ENCODE measurements at places on chromosomes 1 and 21.
A peak's percentile ranks its signal among the peaks of the same experiment; 100 is the strongest.

- DNase-seq, result no peak
Measured at GRCh38 chr1:62373221-62373620, 54.0 kb upstream of the KANK4 start.

GRCh38 chr21:39110431-39110830, 72.8 kb downstream of the PSMG1 start:
- DNase-seq, result no peak

- no peak for DNase-seq
Measured at GRCh38 chr1:56866656-56867055, 12.1 kb downstream of the C8A start.

DNA sequence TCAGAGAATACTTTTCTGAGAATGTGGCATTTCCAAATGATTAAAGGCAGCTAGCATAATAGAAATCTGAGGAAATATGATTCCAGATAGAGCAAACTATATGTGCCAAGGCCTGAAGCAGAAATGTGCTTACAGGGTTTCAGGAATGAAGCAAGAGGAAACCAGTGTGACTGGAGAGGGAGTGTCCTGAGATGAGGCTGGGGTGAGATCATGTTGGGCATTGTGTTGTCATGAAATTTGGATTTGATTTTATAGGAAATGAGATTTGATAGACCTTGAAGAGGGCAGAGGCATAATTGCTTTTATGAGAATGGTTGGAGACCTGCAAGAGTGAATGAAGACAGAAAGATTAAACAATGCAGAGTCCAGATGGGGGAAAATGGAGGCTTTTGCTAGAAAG, 338.1 kb upstream of the SNX7 start:
- DNase-seq, result no peak

DNA sequence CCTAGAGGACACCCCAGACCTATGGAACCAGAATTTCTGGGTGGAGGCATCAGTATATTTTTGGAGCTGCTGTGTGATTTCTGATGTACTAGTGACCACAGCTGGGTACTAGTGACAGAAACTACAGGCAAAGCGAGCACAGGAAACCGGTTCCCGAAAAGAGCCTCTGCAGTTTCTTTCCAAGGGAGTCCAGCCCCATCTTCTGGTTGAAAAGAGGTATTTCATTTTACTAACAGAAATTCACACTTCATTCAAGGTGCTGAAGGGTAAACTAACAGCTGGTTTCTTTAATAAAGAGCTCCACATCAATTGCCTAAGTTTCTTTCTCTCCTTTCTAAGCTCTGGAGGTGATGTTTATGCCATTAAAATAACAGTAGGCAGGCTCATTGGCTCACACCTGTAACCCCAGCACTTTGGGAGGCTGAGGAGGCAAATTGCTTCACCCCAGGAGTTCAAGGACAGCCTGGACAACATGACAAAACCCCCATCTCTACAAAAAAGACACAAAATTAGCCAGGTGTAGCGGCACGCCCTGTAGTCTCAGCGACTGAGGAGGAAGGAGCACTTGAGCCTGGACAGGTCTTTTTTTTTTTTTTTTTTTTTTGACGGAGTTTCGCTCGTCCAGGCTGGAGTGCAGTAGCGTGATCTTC, 22.0 kb downstream of the THAP3 start:
- DNase-seq, result no peak

DNA sequence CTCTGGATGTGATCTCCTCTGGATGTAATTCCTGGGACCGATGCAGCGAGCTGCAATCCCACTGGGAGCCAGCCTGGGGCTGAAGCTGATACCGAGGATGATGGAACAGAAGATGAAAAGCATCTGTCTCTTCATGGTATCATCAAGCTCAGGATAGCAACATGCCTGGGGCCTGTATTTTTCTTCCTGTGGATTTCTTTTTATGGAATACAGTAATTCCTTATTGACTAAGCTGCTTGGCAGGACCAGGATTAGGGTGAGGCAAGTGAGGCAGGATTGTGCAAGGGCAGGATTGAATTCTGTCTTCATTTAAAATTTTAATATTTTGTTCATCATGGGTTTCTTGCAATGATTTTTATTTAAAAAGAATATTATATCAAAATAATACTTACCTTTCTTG, 86.6 kb downstream of the SLC25A24 start:
- no peak for DNase-seq

- DNase-seq, result no peak
Measured at GRCh38 chr1:43314233-43314632, 13.5 kb downstream of the TIE1 start.

DNA sequence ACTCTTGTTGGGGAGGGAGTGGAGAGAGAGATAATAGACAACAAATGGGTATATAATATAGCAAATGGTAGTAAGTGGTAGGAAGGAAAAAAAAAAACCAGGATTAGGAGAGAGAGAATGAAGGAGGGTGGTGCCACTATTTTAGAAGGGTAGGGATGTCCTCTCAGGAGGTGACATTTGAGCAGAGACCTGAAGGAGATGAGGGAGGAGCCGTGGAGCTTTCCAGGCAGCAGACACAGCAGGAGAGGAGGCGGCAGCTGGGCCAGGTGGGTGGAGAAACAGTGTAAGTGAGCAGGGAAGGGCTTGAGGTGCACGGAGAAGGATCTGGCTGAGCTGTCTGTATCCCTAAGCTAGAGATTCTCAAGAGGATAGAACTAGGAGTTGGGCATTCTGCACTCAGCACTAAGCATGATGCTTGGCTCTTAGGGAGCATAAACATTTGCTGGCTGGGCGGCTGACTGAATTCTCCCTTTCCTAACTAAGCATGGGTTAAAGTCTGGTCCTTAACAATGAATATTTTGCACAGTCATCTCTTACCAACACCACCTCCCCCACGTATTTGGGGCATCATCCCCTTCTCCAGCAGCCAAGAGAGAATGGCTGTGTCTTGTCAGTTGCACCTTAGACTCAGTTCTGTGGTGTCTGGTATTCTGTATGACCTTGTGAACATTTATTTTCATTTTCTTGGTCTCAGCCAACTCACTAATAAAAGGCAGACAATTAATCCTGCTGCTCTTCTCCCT, 27.6 kb upstream of the SARS1 start:
- DNase-seq, result no peak

GRCh38 chr1:151510957-151511635, at the start of gene CGN:
TSS of gene CGN (plus strand) at chr1:151511387. CDS start at chr1:151518520, 7,133 bp downstream.
- DNase-seq, result peak; percentile 31

DNA sequence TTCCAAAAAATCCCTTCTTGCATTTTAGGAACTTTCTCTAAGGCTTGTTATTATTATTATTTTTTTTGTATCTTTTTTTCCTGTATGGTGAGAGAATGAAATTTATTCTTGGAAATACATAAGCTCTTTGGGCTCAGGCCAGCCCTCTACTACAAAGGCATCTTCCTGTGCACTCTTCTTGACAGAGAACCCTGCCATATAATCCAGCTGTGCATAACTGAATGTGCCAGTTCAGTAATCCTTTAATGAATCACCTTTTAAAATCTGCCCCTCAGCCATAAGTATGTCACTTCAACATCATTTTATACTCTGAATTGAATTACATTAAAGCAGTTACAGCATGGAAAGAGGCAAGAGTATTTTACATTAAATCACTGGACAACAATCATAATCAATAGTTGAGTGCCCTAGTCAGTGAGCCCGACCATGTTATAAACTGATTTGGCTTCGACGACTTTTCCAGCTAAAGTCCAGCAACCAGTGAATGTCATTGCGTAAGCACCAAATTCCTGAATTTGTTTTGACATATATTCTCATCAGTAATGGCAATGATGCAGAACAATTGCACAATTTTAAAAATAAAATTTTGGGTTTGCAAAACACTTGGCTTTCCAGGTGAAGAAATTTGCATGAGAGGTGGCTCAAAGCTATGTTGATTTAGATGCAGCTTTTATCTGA, 59.2 kb upstream of the KCNK2 start:
- DNase-seq, result no peak

- DNase-seq, result no peak
Measured at GRCh38 chr1:53826367-53826766, 11.7 kb downstream of the NDC1 start.

DNA sequence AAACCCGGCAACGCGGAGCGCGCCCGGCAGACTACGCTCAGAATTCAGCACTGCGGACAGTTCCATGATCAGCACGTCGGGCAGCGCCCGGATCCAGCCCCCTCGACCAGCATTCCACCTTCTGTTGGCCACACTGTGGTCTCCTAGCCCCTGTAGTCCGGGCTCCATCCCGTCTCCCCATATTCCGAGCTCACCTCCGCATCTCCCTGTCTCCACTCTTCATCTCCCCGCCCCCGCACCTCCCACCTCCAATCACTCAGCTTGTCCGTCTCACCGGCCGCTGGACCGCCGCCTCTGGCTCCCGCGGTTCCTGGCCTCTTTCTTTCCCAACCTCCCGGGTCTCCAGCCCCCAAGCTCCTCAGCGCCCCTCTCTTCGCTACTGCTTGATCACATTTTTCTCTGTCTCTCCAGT, 500 bp downstream of the EPHA10 start:
- no peak for DNase-seq

GRCh38 chr1:55060133-55060999, 21.0 kb downstream of the PCSK9 start:
- no peak for DNase-seq

- no peak for DNase-seq
Measured at GRCh38 chr1:28449904-28450303, 55.9 kb upstream of the RCC1 start.

DNA sequence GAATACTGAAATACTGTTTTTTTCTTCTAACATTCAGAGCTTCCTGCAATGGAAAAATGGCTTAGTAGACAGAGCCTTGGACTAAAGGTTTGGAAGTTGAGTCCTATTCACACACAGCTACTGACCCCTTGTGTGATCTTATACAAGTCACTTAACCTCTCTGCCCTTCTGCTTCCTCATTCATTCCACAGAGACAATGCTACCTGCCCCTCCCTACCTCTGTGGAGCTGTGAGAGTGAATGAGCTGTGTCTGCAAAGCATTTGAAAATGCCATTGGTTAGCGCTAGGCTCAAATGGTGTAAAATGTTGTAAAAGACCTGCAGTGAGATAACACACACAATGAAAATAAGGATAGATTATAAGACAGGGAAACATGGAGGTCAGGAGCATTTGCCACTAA, 214.4 kb downstream of the BARHL2 start:
- no peak for DNase-seq

All from brain pericyte (primary cell).